GM12865 (cell line): ENCODE measurements at places on chromosomes 11 and 22.

DNA sequence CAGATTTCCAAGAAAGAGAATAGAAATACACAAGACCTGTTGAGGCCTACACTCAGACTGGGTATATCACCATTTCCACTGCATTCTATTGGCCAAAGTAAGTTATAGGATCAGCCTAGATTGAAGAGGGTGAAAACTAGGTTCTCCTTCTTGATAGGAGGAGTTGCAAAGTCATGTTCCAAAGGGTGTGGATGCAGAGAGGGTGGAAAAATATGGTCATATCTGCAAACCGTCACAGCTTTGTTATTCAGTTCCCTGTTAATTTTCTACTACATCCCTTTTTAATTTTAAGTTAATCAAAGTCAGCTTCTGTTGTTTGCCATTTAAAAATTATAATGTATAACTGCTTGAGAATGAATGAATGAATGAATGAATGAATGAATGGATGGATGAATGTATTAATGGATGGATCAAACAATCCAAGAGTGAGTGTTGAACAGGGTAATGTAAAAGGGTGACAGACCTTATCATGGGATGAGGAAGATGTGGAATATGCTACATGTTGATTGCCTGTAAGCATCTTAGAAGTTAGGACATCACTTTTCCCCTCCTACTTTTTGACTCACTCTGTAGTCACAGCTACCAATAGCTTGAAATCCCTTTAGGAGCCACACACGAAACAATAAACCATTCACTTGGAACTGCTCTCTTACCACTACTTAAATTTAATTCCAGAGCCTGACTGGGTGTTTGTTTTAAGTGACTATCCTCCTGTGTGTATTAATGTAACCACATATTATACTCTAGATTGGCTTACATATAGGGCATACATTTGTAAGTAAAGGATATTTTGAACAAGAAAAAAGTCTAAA, 121.5 kb downstream of the CCDC34 start:
- DNase-seq, result no peak

DNA sequence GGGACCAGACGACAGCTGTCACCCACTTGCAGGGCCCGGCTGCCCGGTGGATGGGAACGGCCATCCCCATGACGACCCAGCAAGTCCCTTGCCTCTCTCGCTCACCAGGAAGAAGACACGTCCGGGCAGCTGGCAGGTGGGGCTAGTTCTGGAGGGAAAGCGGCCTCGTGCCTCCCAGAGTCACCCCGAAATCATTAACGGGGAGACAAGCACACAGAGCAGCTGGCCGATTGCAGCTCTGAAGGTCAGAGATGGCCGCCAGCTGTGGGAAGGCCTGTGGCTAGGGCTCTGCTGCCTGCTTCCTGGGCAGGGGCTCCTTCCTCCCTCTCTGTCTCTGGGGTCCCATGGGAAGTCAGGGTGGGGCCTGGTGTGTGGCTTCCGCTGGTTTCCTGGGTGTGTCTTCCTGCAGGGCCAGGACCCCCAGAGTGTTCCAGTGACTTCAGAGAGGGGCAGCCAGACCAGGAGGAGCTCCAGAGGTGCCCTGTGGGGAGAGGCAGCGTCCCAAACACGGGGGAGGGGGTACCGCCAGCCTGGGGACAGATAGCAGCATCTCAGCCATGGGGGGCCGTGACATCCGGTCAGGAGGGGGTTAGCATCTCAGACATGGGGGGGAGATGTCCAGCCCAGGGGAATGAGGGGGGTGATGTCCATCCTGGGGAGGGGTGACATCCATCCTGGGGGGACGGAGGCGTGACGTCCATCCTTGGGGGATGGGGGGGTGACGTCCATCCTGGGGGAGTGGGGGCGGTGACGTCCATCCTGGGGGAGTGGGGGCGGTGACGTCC, 114.9 kb downstream of the KCNQ1 start:
- no peak for DNase-seq

DNA sequence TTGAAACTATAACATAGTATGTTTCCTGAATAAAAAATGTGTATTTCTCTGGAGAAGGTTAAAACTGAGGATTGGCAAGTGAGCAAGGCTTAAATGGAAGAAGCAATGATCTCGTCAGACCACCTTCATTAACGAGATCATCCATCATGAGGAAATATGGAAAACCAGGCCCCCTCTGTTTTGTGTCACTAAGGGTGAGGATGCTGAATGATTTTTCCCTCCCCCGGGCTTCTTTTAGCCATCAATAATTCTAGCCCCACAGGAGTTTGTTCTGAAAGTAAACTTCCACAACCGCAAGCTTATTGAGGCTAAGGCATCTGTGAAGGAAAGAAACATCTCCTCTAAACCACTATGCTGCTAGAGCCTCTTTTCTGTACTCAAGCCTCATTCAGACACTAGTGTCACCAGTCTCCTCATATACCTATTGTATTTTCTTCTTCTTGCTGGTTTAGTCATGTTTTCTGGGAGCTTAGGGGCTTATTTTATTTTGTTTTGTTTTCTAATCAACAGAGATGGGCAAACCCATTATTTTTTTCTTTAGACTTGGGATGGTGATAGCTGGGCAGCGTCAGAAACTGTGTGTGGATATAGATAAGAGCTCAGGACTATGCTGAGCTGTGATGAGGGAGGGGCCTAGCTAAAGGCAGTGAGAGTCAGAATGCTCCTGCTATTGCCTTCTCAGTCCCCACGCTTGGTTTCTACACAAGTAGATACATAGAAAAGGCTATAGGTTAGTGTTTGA, 5.8 kb upstream of the HBE1 start:
- DNase-seq, result no peak

DNA sequence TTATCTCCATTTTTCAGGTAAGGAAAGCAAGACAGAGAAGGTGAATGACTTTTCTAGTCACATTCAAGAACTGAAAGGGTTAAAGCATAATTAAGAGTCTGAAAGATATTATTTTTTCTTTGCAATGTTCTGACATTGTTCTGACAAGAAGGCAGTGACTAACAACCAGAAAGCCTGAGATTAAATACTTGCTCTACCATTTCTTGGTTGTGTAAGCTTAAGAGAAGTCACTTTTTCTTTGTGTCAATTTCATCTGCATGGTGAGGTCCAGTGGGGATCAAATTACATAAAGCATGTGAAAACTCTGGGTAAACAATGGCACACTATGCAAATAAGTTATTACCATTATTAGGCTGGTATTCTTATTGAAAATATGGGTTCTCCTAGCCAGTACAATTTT, 73.7 kb downstream of the PHF21A start:
- no peak for DNase-seq

DNA sequence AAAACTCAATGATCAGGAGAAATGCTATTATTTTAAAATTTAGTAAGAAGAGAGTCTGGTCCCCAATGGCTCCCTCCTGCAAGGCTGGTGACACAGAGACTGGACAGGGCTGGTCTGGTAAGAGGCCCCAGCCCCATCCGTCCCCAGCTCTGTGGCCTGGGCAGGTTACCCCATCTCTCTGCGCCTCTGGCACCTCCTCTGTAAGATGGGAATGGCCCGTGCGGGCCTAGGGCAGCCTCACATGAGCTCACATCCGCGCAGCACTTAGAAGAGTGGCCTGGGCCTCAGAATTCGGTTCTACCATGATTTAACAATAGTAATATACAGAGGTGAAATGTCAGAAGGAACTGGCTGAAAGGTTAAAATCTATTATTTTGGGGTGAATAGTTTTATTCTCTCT, 1.2 kb downstream of the APOBEC3F start:
- DNase-seq, result no peak

- DNase-seq, result no peak
Observed at GRCh38 chr22:42282943-42283277, 12.5 kb upstream of the TCF20 start.

- DNase-seq, result peak; percentile 23
Observed at GRCh38 chr11:110907629-110908028, 195.4 kb upstream of the ARHGAP20 start.

GRCh38 chr22:42553475-42554361, at the start of gene SERHL2:
TSS of gene SERHL2 (plus strand) at chr22:42553956. CDS start at chr22:42554021, 65 bp downstream.
- DNase-seq, result peak; percentile 77

- no peak for DNase-seq
Observed at GRCh38 chr11:100680070-100680469, 7.0 kb upstream of the ARHGAP42 start.

- DNase-seq, result no peak
Observed at GRCh38 chr11:105367129-105367528, 227.6 kb upstream of the CARD18 start.

- DNase-seq, result no peak
Observed at GRCh38 chr22:44245438-44245837, 64.7 kb downstream of the PARVG start.

DNA sequence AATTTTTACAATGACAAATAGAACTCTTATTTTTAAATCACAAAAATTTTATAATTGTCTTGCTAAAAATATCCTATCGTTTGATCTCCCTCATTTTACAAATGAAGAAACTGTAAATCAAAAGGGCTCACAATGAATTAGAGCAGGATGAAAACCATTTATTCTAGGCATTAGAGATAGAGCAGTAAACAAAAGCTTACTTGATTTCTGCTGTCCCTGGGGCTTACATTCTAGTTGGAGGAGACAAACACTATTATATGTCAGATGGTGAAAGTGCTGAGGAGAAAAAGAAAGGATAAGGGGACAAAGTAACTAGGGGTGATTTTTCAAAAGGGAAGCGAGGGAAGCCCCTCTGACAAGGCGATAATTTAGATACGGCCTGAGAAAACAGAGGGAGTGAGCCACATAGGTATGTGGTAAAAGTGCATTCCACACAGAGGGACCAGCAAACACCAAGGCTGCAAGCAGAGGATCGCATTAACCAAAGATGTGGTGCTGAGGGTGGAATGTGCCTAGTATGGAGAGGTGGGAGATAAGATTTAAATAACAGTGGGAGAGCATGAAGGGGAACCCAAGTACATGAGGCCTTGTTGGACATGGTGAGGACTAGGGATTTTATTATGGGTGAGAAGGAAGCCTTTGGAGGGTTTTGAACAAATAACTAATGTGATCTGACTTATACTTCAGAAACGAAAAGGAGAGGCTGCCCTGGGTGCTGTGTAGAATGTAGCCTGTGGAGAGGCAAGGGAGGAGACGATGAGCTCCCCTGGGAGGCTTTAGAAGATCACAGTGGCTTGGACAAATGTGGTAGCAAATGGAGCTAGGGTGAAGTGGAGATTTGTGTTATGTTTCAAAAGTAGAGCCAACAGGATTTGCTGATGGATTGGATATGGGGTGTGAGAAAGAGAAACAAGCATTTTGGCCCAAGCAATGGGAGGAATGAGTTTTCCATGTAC, 62.1 kb downstream of the PDHX start:
- no peak for DNase-seq

- DNase-seq, result no peak
Observed at GRCh38 chr22:23053912-23054530, 16.3 kb upstream of the GNAZ start.

- no peak for DNase-seq
Observed at GRCh38 chr11:19680829-19681368, 31.7 kb upstream of the NAV2 start.

- peak; percentile 37 for DNase-seq
Observed at GRCh38 chr11:59918987-59919589, 19.1 kb upstream of the OOSP1 start.

DNA sequence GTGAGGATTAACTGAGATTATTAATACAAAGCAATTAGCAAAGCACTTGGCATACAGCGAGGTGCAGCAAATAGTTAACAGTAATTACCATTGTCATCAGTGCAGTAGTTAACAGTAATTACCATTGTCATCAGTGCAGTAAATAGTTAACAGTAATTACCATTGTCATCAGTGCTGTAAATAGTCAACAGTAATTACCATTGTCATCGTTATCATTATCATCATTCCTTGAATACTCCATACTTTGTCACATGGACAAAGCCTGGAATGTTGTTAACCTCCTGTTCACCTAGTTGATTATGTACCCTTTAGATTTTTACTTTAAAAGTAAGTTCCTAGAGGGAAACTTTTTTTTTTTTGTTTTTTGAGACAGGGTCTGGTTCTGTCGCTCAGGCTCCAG, 19.5 kb upstream of the LYVE1 start:
- DNase-seq, result no peak

- no peak for DNase-seq
Observed at GRCh38 chr11:27356624-27357222, 6.3 kb downstream of the CCDC34 start.

- no peak for DNase-seq
Observed at GRCh38 chr11:134901542-134901941, 489.5 kb upstream of the B3GAT1 start.

DNA sequence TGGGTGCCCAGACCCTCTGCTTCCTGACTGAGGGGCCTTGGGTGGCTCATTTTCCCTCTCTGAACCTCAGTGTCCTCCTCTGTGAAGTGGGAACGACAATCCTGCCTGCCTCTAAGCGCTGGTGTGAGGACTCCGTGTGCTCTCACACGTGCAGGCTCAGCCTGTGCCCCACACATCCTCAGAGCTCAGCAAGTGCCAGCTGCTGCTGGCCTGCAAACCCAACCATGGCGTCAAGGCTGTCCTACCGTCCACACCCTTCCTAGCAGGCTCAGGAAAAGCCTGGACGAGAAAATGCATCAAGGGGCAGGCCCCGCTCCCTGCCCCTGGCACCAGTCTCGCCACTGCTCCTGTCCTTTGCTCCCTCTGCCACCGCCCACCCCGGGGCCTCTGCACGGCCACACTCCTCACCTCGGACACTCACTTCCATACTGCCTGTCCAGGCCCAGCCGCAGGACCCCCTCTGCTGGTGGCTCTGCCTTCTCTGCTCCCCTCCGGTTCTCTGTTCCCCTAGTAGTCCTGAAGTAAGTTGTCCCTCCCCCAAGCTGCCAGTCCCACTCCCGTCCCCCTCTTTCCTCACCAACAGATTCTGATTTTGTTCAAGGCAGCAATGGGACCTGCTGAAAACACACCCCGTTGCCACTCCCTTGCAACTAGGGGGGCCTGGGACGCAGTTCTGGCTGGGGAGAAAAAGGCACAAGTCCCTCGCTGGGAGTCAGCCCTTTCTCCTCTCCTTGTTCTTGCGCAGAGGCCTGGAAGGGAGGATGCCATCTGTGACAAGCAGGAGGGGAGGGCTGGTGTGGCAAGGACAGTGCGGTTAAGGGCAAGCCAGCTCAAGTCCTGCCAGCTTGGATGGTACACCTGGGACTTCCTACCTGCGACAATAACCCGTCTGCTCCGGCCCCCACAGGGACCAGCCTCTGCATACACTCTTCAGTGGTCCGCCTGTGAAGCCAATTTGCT, 62.2 kb downstream of the ARFGAP3 start:
- no peak for DNase-seq

- no peak for DNase-seq
Observed at GRCh38 chr22:17748555-17749353, 25.5 kb downstream of the BID start.

- no peak for DNase-seq
Observed at GRCh38 chr22:22344430-22344829, 99.8 kb downstream of the VPREB1 start.
